RPMI8226 (cell line): ENCODE measurements at places on chromosomes 7 and 10.

DNA sequence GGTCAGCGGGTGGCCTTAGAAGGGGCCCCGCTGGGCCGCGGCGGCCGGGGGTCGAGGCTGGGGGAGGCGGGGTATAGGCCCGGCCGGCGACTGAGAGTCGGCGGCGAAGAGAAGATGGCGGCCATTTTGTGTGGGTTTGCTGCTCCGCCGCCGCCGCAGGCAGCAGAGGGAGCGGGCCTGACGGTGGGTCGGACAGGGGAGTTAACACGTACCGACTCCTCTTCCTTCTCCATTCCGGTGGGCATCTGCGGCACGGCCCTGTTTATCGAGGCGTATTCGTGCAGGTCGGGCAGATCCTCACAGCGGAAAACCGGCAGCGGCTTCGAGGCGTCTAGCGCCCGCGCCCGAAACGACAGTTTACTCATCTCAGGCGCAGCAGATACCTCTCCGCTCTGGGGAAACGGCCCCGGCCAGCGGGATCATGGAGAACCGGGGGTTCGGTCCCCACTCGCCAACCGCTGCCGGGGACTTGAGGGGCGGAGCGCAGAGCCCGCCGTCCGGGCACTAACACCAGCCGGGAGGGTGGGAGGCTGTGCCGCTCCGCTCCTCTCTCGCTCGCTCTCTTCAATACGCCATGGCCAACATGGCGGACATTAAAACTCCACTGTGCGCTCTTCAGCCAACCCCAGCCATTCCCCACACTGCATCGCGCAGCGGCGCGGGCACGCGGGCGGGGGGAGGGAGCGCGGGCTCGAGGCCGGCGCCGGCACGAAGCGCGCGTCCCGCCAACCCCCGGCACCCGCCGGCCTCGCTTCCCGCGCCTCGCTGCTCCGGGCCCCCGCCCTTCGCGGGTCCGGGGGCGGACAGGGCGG is at the start of gene EPC1:
TSS of gene EPC1 (minus strand) at position 608 of the 812 bp plus-strand sequence. CDS start at position 365, 243 bp downstream.
- DNase-seq: peak; percentile 78

- no peak for DNase-seq
Observed at GRCh38 chr10:101562231-101562630, 25.8 kb downstream of the POLL start.

DNA sequence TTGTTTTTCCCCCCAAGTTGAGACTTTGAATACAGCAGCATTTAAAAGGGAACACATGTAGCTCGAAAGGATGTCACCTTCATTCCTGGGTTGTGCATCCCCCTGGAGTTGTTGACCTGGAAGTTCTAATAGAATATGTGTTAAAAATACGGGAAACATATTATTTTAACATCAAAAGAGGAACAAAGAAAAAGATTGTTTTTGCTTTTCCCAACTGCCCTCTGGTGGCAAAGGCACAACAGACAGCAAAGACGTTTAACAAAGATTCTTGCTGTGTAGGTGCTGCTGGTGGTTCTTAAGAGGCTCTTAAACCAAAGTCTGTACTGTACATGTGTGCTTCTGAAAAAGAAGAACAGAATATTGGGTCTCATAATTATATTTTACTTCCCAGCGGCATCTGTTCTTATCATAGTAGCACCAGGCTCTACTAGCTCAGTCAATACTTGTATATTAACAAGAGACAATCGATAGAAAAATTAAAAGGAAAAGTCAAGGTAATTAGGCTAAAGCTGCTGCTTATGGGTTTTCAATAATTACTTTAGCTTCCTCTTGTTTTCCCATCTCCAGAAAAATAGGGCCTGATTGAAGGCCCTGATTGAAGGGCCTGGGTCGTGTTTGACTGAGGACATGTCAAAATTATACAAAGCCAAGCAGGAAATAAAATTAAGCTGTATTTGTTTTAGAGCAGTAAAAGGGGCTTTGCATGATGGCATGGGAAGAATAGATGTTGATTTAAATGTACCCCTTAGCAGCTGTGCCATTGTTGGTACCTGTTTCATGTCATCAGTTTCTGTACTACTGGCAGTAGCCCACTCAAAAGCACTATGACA is 384.2 kb upstream of the LRGUK start:
- peak; percentile 14 for DNase-seq

DNA sequence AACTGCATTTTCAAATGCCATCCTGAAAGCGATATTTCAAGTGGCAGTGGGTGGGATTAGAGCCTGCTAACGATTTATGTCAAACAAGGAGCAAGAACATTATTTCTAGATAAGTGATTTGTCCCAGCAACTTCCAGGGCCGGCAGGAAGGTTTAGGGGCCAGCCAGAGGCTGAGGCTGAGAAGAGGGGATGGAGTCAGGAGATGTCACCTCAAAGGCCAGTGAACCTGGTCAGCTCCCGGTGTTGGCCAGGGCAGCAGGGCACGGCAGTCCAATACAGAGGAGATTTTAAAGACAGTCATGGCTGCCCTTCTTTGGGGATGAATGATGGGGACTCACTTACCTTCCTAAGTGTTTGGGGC is 105.7 kb upstream of the PPIF start:
- DNase-seq: no peak

- DNase-seq: no peak
Observed at GRCh38 chr10:7102557-7103349, 308.1 kb downstream of the SFMBT2 start.

GRCh38 chr7:128005759-128006159 is 25.5 kb downstream of the LRRC4 start:
- DNase-seq: no peak

DNA sequence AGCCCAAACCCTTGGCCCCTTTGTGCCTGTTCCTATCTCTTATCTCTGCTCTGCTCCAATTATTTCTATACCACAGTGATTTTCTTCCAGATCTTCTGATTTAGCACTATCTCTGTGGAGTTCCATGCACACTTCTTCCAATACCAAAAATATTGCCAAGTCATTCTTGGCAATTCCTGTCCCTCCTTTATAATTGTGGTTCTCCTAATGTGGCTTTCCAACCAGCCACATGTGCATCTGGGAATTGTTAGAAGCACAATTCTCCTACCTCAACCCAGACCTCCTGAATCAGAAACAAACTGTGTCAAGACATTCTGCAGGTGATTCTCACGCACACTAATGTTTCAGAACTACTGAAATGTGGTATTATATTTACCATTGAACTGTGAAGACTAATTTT is 447.8 kb upstream of the IGFBP3 start:
- DNase-seq: no peak

- DNase-seq: no peak
Observed at GRCh38 chr7:131365838-131366237, 38.2 kb downstream of the MKLN1 start.

GRCh38 chr10:44043646-44044375 is 341.1 kb downstream of the CXCL12 start:
- DNase-seq: no peak

GRCh38 chr10:114172216-114172615 is 1.8 kb downstream of the CCDC186 start:
- DNase-seq: no peak

DNA sequence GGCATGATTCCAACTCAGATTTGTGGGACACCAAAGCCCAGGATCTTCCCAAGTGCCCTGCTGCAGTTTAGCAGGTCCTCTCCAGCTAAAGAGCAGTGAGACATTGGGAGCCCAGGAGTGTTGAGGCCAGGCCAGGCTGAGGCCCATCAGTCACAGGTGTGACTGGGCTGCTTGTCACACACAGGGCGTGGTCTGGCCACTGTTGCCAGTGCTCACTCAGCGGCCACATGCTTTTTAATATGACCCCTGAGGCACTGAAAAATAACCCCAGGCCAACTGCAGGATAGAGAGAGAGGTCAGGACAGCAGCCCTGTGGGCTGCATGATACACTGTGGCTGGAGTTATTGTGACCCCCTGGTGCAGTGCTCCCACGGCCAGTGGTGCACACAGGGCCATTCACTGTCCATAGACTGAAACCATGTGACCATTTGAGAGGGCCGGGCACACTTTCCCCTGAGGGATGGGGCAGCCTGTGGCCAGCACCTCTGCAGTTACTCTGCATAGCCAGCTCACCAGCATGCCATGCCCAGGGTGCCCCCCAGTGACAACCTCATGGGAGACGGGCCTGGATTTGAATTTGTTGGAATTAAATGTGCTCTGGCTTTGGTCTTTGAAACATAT is 4.2 kb downstream of the GDF2 start:
- DNase-seq: no peak

- DNase-seq: no peak
Observed at GRCh38 chr7:27079234-27079975, 16.4 kb downstream of the HOXA1 start.

DNA sequence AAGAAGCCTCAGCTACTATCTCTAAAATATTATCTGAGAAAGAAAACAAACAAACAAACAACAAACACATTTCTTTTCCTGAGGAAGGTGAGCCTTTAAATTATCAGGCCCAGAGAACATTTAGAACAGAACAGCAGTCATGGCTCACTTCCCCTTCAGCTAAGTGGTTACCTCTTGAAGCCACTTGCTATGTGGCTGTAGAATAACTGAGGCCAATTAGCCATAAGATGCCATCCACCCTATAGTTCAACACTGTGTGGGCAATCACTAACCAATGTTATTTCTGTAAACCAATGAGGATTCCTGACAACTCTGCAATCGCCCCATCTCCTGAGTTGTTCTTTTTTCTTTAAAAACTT is 3.7 kb upstream of the UPP1 start:
- peak; percentile 19 for DNase-seq
